NCI-H1092 treated with DMSO at 0.1 percent for 48 hours (cell line): ENCODE measurements at places on chromosomes 5 and 9.
A peak's percentile ranks its signal among the peaks of the same experiment; 100 is the strongest.

DNA sequence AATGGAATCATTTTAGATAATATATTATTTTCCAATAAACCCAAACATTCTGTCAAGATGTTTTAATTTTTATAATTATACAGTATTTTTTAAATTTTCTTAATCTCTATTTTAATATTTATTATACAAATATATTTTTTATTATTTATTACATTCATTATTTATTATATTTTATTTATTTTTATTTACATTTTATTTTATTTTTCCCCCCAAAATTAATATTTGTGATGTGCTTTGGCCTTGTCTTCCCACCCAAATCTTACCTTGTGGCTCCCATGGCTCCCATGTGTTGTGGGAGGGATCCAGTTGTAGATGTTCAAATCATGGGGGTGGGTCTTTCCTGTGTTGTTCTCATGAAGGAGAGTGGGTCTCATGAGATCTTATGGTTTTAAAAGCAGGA lies 382.1 kb downstream of the TLE4 start:
- DNase-seq, result no peak

- DNase-seq, result no peak
Measured at GRCh38 chr9:133725886-133726285, 12.3 kb downstream of the SARDH start.

- peak; percentile 36 for DNase-seq
Measured at GRCh38 chr9:125099816-125100215, 43.5 kb downstream of the SCAI start.

DNA sequence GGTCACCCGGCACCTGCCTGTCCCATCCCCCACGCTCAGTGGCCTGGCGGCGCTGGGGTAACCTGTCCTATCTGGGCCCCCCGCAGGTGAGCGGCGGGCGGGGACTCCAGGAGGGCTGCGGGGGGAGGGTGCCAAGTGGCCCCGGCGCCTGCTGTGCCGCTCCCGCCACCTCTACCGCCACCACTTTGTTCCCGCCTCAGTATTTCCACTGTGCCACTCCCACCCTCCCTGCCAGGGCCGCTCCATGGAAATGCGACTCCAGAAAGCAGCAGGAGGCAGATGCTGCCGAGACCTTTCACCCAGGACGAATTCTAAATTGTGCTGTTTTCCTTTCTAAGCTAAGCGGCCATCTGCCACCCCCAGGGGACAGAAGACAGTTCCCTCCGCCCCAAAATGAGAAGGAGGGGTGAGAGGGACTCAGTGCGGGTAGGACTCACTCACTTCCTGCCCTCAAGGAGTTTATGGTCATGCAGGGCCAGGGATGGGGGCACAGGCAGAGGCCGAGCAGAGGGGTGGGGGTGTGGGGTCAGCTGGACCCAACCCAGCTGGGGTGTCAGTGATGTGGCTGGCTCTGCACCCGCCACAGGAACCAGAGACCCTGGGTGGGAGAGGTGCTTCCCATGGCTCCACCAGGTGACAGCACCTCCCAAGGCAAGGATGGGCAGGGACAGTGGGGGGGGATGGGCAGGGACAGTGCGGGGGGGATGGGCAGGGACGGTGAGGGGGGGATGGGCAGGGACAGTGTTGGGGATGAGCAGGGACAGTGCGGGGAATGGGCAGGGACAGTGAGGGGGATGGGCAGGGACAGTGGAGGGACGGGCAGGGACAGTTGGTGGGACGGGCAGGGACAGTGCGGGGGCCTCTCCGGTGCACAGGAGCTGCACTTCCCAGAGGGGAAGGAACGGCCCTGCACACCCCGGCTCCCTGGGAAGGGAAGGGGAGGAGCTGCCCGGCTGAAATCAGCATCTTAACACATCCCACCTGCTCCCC lies 17.8 kb downstream of the NOTCH1 start:
- peak; percentile 28 for DNase-seq

- DNase-seq, result no peak
Measured at GRCh38 chr9:81079055-81079454, 610.3 kb downstream of the TLE1 start.

DNA sequence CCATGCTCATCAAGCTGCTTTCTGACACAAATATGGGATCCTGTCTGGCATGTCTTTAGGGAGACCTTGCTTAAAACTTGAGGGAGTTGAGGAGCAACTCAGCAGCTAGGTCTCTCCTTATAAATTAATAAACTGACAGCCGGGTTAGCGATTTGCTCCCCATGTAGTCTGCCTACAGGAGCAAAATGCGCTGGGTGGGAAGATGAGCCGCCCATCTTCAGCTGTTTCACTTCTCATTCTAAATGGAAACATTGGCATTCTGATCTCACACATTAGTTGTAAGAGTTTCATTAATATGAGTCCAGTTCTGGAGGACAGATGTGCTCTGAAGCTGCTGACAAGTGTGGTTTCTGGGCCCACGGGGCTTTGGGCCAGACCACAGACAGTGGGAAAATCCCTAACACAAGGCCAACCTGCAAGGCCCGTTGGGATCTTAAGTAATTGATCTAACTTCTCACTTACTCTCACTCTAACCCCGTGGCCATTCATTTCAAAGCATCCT lies 197.0 kb downstream of the MCTP1 start:
- no peak for DNase-seq

GRCh38 chr5:92713335-92713743 lies 867.7 kb downstream of the NR2F1-AS1 start:
- DNase-seq, result no peak

DNA sequence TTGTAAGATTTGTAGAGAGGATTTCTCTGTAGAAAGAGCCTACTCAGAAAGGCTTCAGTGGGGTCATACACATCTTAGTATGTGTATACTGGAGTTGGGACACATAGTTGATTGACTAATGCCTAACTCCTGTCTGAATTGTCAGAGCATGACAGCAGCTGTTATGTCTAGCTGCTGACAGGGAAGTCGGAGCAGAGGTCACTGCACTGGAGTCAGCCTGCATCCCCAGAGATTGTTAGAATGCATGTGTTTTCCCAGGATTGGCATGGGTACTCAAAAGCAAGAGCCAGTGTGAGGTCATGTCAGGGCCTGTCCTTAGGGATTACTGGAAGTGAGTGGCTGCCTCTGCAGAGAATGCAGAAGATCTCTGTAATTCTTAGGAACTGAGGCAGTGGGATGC lies 82.7 kb downstream of the ITGA1 start:
- DNase-seq, result no peak

- no peak for DNase-seq
Measured at GRCh38 chr5:142663246-142663645, 22.6 kb downstream of the FGF1 start.

DNA sequence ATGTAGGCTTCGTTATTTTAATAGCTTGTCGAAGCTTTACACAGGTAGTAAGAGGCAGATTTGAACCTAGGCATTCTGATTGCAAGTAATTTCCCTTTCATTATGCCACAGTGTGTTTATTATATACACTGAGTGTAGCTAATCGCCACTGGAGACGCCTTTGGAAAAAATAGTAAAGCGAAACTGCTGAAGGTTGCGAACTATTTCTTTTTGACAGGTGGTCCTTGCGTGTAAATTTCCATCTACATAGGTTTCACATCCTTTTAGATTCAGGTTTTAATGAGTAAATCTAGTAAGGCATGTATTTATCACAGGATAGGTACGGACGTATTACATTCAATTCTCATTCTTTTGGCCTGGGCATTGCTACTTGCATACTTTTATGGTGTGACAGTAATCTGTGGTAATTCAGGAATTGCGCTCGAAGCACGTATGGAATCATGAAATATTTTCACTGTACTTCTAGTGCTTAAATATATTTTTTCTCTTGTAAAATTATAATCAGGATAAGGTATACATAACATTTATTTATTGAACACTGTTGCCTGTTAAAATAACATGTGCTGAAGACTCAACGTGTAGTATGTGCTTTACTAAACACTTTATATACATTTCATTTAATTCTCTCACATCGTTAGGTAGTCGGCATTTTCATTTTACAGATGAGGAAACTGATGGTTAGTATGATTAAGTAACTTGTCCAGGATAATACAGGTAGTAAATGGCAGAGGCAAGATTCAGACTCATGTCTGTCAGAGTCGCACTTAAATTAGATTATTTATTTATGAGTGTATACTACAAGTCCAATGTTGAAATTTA lies 1.8 kb downstream of the MARCHF6 start:
- peak; percentile 45 for DNase-seq

DNA sequence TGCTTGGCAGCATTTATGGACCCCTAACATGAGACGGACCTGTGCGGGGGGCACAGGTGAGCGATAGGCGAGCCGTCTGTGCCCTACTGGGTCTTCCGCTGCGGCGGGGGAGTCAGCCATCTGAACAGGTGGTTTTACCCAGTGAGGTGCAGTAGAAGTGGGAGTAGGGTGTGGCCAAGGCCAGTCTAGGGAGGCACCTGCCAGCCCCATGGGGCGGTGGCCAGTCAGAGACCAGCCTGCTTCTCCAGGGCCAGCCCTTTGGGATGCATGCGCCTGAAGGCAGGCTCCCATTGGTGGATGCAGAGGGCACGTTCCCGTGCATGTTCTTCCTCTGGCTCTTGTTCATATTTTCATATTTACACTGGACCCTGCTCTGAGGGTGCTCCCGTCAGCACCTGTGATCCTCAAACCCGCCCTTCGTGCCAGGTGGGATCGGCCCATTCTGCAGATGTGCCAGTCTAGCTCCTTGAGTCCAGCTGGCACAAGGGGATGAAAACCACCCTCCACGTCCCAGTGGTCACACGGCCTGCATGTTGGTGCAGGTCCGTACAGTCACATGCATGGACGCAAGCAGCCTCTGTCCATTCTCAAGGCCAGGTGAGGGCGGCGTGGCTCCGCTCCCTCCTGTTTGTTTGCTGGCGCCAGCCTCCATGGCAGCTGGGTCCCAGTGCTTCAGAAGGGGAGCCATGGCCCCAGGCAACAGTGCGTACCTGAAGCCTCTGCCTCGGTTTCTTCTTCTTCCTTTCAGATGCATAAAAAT lies 9.0 kb downstream of the COL5A1 start:
- no peak for DNase-seq

DNA sequence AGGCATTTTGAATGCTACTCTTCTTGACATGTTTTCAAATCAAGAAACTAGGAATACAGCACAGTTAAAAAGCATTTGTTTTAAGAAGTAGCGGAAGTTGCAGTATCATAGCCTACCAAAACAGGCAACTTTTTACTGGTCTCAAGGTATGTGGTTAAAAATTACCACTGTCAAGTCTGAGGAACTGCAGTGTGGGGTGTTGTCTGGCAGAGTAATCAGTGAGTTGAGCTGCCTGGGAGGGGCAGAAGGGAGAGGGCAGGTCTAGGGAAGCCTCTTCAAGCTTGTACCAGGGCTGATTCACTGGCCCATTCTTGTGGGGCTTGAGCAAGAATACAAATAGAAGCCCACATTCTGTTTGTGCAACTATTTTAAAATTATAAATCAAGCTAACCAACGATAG lies 42.4 kb upstream of the SV2C start:
- DNase-seq, result no peak

- no peak for DNase-seq
Measured at GRCh38 chr5:112906637-112907036, 15.4 kb downstream of the REEP5 start.

- DNase-seq, result no peak
Measured at GRCh38 chr5:153516504-153517240, 26.2 kb downstream of the GRIA1 start.

- no peak for DNase-seq
Measured at GRCh38 chr5:856531-857425, 6.0 kb upstream of the ZDHHC11 start.

DNA sequence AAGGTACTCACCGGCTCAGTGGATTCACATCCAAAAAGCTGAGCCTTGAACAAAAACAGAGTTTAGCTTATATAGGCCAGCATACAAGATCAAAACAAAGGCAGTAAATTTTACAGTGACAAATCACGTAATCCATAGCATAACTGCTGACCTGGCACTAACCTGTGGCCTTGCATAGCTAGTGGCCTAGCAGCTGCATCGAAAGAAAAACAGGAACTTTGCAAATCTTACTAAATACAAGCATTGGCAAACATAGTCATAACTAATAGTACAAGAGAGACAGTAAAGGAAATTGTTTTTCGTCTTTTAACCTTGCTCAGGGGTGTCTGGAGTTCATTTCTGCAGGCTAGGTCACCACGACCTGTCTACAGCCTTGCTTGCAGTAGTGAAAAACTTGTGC lies 4.8 kb downstream of the HSDL2 start:
- DNase-seq, result no peak

- DNase-seq, result no peak
Measured at GRCh38 chr5:122444411-122444810, 132.4 kb downstream of the SNCAIP start.

DNA sequence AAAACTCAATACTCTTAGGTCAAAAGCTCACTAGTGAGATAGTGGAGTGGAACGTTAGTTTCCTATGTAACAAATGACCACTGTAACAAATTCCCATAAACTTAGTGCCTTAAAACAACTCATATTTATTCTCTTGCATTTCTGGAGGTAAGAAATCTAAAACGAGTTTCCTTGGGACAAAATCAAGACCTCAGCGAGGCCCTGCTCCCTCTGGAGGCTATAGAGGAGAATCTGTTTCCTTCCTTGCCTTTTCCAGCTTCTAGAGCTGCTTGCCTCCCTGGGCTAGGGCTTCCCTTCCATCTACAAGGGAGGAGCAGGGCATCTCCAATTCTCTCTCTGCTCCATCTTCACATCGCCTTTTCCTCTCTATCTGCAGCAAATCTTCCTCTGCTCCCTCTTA lies 32.0 kb downstream of the SEMA5A start:
- no peak for DNase-seq

DNA sequence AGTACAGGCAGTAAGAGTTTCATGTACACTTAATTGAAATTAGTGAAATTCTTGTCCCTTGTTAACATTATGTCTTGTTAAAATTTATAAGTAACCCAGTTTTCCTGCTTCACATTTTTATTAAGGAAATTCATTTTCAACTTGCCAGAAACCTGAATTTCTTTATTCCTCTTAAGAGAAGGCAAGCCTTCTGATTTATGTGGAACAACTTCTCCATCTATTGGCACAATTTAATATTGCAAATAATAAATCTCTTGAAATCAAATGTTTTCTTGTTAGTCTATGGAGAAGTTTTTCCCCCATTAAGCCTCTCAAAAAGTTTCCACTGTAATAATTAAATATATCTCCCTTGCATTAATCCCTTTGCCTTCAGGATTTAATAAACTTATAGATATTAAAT lies 33.8 kb upstream of the ACO1 start:
- DNase-seq, result peak; percentile 23

DNA sequence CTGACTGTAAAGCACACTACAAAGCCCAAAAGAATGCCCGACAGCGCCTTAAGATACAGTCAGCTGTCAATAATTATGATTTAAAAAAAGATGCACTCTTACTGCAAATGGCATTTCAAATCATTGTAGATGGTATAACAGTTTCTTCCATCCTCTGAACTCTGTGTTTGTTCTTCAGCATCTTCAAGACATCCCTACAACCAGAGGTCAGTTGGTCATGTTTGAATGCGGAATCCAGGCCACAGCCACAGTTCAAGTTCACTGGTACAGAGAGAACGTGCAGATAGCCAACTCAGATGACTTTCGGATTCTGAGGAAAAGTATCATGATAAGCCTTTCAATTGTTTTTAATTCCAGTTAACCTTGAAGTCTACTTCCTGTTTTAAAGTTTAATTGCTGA lies 8.7 kb upstream of the MYOT start:
- DNase-seq, result no peak

DNA sequence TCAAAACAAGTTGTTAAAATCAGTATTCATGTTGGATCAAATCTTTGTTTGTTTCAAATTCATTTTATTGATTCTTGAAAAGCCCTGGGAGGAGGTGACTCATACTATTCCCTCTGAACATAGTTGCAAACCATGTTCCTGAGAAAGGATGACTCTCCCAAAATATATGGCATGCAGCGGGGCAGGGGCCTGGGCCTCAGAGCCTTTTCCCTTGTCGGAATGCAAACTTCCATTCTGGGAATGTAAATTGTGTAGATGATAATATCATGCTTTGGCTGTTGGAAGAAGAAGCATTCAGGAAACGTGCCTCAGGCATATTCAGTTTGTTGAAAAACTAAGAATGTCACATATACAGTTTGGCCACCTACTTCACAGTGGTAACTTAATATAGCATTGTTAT lies 242.0 kb downstream of the AUH start:
- DNase-seq, result no peak
